ENCODE measurements at places on chromosomes 2 and 18.

DNA sequence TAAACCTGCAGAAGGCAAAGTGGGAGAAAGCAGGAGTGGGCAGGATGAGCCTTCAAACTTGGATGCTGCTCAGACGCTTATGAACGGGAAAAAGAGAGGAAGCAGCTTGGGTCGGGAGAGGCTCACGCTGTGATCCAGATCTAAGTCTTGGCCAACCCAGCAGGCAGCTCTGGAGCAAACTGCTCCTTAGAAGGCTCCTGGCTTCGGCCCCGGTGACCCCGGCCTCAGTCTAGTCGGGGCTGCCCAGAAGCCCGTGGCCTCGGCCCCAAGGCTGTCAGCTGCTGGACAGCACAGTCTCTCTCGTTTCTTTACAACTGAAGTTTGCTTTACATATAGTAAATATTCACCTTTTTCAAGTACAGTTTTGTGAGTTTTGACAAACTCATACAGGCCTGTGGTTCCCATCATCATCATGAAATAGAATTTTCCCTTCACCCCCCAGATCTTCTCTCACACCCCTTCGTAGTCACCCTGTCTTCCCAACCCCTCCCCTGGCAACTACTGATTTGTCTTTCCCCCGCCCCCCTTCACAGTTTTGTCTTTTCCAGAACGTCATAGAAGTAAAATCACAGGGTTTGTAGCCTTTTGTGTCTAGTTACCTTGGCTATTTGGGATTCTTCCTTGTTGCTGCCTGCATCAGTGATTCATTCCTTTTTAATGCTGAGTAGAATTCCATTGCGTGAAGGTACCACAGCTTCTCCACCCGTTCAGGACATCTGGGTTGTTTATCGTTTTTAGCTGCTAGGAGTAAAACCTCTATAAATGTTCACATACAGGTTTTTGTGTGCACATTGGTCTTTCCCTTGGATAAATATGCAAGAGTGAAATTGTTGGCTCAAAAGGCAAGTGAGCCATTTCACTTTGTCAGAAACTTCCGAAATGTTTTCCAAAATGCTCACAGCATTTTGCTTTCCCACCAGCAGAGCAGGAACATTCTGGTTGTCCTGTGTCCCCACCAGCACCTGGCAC lies 35.1 kb downstream of the MYO7B start:
- peak; percentile 19 for DNase-seq

GRCh38 chr18:3923750-3924149 lies 473.8 kb downstream of the TGIF1 start:
- no peak for DNase-seq

- DNase-seq, result no peak
These were observed 70.8 kb downstream of the OXER1 start for GRCh38 chr2:42693013-42693615.

DNA sequence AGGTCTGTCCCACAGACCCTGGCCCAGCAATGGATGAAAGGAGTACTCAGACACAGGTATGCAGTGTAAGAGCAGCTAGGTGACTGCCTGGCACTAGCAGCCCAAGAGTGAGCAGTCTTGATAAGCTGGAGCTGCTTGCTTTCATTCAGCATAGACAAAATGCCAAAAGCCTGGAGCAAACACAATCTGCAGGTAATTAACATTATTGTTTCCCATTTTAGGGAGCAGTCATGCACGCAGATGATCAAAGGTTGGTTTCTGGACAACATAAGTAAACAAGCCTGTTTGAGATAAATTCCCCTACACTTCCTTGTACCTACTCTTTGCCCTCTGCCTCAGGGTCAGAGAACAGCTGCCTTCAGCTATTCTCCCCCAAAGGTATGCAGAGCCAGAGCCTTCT lies 73.7 kb upstream of the MSTN start:
- no peak for DNase-seq

DNA sequence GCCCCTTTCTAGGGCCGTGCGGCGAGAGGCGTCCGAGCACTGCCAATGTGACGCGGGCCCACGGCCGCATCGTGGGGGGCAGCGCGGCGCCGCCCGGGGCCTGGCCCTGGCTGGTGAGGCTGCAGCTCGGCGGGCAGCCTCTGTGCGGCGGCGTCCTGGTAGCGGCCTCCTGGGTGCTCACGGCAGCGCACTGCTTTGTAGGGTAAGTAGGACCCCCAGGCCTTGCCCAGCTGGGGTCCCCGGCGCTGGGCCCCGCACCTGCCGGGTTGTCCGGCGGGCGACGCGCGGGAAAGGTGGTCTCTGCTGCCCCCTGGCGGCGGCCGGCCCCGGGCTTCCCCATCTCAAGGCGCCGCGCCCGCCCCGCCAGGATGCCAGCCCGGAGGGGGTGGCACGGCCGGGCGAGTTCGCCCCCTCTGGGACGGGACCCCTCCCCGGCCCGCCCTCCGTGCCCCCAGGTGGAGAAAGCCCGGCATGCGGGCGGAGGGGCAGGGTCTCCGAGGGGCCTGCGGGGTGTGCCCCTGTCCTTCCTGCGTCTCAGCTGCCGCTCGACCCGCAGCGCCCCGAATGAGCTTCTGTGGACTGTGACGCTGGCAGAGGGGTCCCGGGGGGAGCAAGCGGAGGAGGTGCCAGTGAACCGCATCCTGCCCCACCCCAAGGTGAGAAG lies 1.9 kb downstream of the PRSS56 start:
- no peak for DNase-seq

DNA sequence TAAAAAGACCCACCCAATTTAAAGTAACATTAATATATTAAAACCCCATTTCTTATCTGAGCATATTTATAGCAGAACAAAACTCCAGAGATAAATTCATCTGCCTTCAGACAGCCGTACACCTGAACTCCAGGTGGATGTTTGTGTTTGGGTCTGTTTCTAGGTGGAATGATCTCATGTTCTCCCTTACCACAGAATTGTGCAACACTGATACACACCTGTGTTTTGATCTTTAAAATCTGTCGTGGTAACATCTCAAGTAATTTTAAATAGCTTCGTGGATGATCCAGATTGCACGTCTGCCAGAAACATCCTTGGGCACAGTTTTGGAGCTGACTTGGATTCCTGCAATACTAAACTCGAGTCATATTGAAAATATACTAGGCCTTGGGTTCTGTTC lies 207.5 kb upstream of the FOSL2 start:
- no peak for DNase-seq

DNA sequence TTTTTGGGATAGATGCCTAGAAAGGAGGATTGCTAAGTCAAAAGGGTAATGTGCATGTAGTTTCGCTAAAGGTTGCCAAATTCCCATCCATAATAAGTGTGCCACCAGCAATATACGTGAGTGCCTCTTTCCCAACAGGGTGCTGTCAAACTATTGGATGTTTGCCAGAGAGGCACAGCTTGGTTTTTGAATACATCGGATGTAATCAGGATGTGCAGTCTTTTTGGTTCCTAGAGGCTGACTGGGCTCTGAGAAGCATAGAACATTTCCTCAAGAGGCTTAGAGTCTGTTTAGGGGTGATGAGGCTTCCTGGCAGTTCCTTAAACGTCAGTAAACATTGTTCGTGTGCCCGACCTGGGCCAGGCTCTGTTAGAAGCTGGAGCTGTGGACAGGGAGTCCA lies 28.0 kb downstream of the AGAP1 start:
- no peak for DNase-seq
